ENCODE measurements at places on chromosomes 5 and 9.

- DNase-seq: no peak
Observed at GRCh38 chr9:128056887-128057723, 10.0 kb downstream of the NAIF1 start.

DNA sequence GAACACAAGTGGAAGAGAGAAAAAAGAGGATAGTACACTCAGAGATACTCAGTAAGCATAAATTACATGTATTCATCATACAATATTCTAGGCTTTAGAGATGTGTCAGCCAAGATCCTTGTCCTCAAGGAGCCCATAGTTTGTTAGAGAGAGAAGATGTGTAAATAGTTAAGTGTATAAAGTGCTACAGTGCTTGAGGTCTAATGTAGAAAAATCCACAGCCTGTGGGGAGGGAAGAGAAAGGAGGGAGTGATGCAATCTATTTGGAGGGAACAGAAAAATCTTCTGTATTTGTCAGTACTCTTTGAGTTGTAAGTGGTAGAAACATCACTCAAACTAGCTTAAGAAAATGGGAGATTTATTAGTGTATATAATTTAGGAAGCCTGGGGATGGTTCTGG, 81.9 kb downstream of the PALM2AKAP2 start:
- no peak for DNase-seq

GRCh38 chr5:145787507-145787906, 47.6 kb downstream of the PRELID2 start:
- DNase-seq: no peak

GRCh38 chr5:173434270-173434669, 106.1 kb upstream of the STC2 start:
- no peak for DNase-seq

DNA sequence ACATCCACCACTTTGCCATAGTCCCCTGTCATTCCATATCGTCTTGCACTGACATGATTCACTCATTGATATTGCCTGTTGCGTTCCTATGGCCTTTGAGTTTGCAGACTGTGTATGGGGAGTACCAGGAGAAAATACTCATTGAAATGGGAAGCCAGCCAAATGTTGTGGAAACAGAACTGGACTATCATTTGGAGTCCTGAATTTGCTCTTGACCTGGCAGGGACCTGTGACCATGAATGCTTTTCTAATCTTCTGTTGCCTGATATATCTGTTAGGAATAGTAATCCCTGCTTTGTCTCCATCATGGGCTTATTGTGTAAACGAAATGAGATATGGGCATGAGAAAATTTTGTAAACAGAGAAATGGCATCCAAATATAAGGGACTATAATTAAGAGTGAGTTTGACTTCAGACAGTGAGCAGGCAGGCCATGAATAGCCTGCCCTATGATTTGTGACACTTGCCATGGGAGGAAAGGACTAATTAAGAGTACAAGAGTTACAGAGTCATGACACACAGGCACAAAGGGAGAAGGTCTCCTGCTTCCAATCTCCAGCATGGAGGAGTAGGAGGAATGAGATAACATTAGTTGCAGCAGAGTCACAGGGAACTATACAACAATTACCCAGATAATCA, 572.9 kb upstream of the SGCD start:
- no peak for DNase-seq

All from stimulated activated CD8-positive, alpha-beta memory T cell treated with anti-CD3 and anti-CD28 coated beads, Interleukin-4, amount 100 ng/mL, for 1 hour (primary cell).